ENCODE measurements at places on chromosomes 4 and X.

GRCh38 chr4:91527056-91527455 lies 776.7 kb upstream of the GRID2 start:
- DNase-seq, result no peak

- no peak for DNase-seq
Measured at GRCh38 chrX:84188320-84188834, 378 bp upstream of the RPS6KA6 start.

DNA sequence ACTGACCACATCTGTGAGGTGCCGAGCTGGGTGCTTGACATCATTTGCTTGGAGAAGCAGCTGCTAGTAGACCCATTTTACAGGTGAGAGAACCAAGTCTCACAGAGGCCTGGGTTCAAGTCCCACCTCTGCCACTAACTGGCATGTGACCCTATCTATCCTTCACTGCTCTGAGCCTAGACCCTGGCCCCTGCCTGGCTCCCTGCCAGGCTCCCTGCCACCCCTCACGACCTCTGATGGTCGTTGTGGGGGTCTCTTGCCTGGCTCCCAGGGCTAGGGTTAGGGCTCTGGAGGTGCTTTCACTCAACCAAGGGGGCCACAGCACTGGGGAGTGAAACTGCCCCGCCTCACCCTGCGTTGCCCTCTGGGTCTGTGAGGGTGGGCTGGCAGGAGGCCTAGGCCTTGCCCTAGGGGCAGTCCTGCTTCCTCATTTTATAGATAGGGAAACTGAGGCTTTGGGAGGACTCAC lies 7.2 kb upstream of the ADD1 start:
- no peak for DNase-seq

DNA sequence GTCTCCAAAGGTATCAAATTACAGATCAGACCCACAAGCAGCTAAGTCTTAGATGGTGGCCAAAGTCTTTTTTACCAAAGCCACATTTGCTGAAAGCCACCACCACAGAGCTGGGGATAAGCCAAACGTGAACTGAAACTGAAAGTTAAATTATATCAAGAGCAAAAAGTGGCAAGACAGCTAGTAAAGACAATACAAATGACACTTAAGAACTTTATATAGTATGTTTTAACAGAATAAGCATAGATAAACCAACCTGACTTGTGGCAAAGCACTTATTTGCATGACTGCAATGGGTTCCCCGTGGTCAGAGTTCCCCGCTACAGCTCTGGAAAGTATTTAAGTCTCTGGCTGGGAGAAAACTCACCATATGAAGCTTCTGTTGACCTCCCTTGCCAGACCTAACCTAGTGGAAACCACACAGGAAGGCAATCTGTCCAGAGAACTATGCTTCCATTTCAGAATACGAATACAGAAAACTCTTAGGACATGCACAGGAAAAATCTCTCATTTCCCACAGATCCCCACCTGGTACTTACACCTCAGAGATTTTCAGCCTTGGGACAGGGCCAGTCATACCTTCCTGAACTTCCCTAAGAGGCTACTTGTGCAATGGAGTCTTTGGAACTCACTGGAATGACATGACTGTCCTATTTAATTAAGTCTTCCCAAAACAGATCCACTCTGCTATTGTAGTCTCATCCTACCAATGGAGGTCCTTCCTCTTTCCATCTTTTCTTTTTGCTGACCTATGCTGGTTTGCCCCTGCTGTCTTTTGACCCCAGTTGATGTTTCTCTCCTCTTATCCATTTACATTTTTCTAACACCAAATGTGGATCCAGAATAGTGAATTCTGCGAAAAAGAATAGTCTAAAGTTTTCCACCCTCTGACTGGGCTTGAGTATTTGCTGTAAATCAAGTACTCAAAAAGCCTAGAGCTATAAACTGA lies 225.1 kb downstream of the NR3C2 start:
- no peak for DNase-seq

DNA sequence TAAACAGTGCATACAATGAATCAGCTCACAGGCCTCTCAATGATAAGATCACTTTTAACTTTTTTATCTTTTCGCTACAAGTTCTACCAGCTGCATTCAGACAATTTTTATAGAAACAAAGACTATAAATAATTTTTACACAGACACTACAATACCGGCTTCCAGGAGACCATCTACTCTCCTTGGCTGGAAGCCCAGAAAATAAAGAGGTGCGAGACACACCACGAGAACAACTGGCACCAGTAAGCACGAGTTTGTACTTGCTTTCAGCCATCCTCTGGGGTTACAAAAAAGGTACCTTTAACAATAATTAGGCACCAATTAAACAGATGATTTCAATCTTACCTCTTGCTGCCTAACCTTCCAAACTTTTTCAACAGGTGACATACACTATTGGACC lies 11.2 kb upstream of the PRDX4 start:
- no peak for DNase-seq

- no peak for DNase-seq
Measured at GRCh38 chr4:155679343-155679742, 12.7 kb downstream of the GUCY1A1 start.

- DNase-seq, result no peak
Measured at GRCh38 chr4:39308611-39309010, 57.6 kb downstream of the RFC1 start.

DNA sequence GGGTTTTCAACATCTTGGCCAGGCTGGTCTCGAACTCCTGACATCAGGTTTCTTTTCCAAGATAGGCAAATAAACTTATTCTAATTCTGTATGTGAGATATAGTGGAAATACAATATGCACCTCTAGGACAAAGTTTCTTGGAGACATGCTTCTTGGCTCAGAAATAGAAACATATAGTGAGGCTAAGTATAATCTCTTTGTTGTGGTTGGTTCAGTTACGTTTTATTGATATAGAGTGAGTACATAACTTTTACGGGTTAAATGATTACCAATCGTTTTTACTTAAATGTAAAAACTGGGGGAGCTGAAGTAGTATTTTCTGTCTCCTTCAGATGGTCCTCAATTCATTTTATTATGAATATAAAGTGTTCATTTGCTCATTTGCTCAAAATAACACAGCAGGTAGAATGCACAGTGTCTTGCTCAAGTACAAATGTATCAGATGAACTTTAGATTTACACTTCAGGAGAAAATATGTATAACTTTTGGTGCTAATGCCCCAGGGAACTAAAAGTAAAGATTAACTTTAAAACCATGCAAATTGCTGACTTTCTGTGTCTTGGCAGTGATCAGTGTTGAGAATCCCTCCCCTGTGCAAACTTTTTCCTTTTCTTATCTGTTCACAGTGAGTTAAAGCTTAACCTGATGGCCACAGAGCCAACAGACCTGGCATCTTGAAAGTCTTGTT lies 77.6 kb downstream of the AFF1 start:
- no peak for DNase-seq

GRCh38 chrX:15322472-15322871 lies 7.0 kb upstream of the ASB11 start:
- no peak for DNase-seq

GRCh38 chr4:41015016-41015675 lies 199.2 kb downstream of the APBB2 start:
- DNase-seq, result no peak

- no peak for DNase-seq
Measured at GRCh38 chrX:44240036-44240435, 103.4 kb downstream of the EFHC2 start.

DNA sequence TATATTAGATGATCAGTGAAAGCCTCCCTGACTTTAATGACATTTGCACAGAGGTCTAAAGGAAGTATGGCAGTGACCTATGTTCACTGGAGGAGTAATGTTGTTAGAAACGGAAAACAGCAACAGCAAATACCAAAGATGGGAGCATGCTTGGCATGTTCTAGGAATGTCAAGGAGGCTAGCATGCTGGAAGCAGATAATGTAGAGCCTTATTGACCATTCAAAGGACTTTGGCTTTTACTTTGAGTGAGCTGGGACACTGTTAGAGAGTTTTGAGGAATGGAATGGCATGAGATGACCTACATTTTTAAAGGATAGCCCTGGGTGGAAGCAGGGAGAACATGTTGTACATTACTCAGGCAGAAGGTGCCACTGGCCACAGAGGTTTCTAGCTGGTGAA lies 6.0 kb downstream of the RPA4 start:
- no peak for DNase-seq

DNA sequence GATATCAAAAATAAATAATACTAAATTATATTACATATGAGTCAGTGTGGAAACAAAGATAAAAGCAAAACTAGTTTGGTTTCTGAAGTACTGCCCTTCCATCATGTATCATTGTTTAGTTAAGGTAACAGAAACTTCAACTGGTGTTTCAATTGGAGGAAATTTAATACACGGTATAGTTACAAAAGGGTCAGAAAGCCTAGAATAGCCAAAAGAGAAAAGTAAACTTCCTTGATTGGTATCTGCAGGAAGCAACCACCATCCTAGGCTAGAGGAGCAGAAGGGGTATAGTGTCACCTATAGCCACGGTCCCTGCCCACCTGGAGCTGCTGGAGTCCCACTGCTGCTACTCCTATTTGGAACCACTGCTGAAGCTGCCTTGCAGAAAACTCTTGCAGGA lies 185.6 kb downstream of the SLC7A11 start:
- no peak for DNase-seq

GRCh38 chrX:38315186-38315585 lies 12.1 kb downstream of the RPGR start:
- DNase-seq, result no peak

- DNase-seq, result no peak
Measured at GRCh38 chr4:55258152-55258865, 87.7 kb upstream of the SRD5A3 start.

GRCh38 chrX:51144828-51145442 lies 187.7 kb upstream of the NUDT10 start:
- no peak for DNase-seq

GRCh38 chr4:149512501-149512900 lies 303.1 kb downstream of the IQCM start:
- no peak for DNase-seq

- no peak for DNase-seq
Measured at GRCh38 chrX:124665621-124666400, 319.4 kb downstream of the SH2D1A start.

DNA sequence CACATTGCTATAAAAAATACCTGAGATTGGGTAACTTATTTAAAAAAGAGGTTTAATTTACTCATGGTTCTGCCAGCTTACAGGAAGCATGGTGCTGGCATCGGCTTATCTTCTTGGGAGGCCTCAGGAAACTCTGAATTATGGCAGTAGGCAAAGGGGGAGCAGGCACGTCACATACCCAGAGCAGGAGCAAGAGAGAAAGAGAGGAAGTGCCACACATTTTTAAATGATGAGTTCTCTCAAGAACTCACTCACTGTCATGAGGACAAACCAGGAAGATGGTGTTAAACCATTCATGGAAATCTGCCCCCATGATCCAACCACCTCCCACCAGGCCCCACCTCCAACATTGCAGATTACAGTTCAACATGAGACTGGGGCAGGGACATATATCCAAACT lies 10.0 kb upstream of the AFF1 start:
- no peak for DNase-seq

- DNase-seq, result no peak
Measured at GRCh38 chr4:19494961-19495360, 756.7 kb upstream of the SLIT2 start.

DNA sequence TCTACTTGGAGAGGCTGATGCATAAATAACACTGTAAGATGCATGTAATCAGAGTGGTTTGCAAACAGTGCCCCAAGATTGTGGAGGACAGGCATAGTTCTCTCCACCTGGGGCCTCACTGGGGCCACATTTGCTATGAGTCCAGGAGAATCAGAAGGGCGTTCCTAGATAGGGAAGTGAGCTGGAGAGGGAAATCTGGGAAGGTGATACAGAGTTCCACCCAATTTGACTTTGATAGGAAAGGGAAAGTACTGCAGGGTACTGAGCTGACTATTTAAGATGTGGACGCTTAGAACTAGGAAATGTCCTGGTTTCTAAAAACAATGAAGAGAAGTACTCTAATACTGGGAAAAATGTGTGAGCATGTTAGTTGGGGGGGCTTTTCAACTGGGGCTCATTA lies 33.9 kb downstream of the FAM9C start:
- no peak for DNase-seq

DNA sequence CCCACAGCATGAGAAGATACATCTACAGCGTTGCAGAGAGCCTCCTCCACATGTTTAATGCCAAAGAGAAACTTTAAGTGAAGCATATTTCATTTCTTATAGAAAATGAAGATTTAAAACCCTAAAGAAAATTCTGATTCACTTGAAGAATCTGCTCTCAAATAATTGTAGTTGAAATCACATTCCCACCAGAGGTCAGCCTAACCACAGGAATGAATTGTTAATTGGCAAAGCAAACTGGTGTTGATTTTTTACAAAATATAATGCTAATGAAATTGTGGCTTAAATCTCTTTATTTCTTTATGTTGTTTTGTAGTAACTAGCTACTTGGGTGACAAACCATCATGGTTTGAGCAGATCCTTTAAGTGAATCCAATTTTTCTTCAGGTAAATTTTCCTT lies 31.1 kb upstream of the WDR17 start:
- DNase-seq, result no peak

GRCh38 chr4:159242427-159242826 lies 139.5 kb downstream of the RAPGEF2 start:
- no peak for DNase-seq

GRCh38 chrX:47272013-47272408 lies 39.2 kb downstream of the USP11 start:
- no peak for DNase-seq

Measured in activated effector memory CD4-positive, alpha-beta T cell treated with Interleukin-2 at 50 U/mL for 16 hours (primary cell).